Uterus (tissue), 4 donors: ENCODE measurements at places on chromosomes 12 and 14. TPM values are rescaled to one million over a fixed set of nuclear protein-coding genes. Genes with fewer than 3 reads are reported as not detected.

GRCh38 chr12:108478611-108479206, 36.4 kb upstream of the FICD start:
- H3K27me3 ChIP-seq, result no peaks in the 10 kb centered on the region
- H3K27ac ChIP-seq, result no peak overlapping the region
- no peak overlapping the region for H3K4me3 ChIP-seq
- H3K4me1 ChIP-seq, result no peaks in the 10 kb centered on the region

- no peak overlapping the region for H3K27ac ChIP-seq
- no peaks in the 10 kb centered on the region for H3K4me1 ChIP-seq
- H3K27me3 ChIP-seq, result no peaks in the 10 kb centered on the region
- H3K36me3 ChIP-seq, result no peaks in the 10 kb centered on the region
- DNase-seq, result no peak
Measured at GRCh38 chr12:80709811-80710726, 2.6 kb downstream of the MYF6 start.

The SLC4A8 gene
- not detected for total RNA-seq

DNA sequence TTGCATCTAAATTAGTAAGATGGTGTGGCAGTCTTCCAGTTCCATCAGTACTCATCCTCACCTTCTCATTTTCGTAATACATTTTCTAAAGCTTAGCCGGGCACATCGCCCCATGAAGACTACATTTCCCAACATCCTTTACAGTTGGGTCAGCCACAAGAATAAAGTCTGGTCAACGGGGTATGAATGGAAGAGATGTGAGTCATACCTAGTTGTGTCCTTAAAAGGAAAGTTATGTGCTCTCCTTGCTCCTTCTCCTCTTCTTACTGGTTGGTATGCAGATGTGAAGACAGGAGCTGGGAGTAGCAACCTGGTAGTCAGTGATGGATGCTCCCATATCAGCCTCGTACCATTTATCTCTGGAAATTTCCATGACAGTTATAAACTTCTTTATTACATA, 35.9 kb upstream of the EGLN3 start:
- H3K36me3 ChIP-seq, result no peaks in the 10 kb centered on the region
- no peaks in the 10 kb centered on the region for H3K4me1 ChIP-seq

The COL2A1 gene
- 1.9 TPM for total RNA-seq

- no peak for DNase-seq
- H3K4me1 ChIP-seq, result no peaks in the 10 kb centered on the region
- H3K36me3 ChIP-seq, result no peaks in the 10 kb centered on the region
- H3K4me3 ChIP-seq, result no peak overlapping the region
Measured at GRCh38 chr12:92193846-92194245, 48.2 kb upstream of the BTG1 start.

GRCh38 chr12:50056639-50056976, 788 bp upstream of the ASIC1 start:
- H3K4me1 ChIP-seq, result no peaks in the 10 kb centered on the region
- no peak for DNase-seq
- H3K27ac ChIP-seq, result no peak overlapping the region

The PTPN6 gene
- 0.59 TPM for total RNA-seq
